ENCODE measurements at places on chromosomes 3 and 15.
A peak's percentile ranks its signal among the peaks of the same experiment; 100 is the strongest.

GRCh38 chr3:192445770-192446644 is 281.3 kb downstream of the FGF12 start:
- DNase-seq: no peak

GRCh38 chr3:49352890-49353421 is 5.2 kb downstream of the GPX1 start:
- no peak for DNase-seq

GRCh38 chr3:100105501-100105900 is 8.8 kb downstream of the FILIP1L start:
- no peak for DNase-seq

GRCh38 chr3:24110051-24110450 is 165.0 kb downstream of the NR1D2 start:
- DNase-seq: no peak

DNA sequence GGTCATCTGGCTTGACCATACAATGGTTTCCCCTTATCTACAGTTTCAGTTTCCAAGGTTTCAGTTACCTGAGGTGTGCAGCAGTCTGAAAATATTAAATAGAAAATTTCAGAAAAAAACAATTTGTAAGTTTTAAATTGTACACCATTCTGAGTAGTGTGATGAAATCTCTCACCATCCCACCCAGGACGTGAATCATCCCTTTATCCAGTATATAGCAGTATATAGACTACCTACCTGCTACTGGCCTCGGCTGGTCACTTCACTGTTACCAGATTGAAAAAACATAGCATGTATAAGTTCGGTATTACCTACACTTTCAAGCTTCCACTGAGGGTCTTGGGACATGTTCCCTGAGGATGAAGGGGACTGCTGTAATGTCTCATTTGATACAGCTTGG is 12.0 kb downstream of the ARIH1 start:
- DNase-seq: no peak

GRCh38 chr3:128448491-128448890 is 18.2 kb downstream of the DNAJB8 start:
- no peak for DNase-seq

DNA sequence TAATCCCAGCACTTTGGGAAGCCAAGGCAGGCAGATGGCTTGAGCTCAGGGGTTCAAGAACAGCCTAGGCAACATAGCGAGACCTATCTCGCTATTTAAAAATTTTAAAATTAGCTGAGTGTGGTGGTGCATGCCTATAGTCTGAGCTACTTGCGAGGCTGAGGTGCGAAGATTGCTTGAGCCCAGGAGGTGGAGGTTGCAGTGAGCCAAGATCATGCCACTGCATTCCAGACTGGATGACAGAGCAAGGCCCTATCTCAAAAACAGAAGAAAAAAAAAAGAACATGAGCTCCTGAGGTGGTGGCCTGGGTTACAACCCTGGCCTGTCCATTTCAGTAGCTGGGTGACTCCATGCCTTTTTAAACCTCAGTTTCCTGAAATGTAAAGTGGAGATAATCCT is 7.2 kb downstream of the DNASE1L3 start:
- DNase-seq: no peak

- DNase-seq: no peak
Measured at GRCh38 chr3:8485141-8485870, 16.3 kb upstream of the LMCD1 start.

GRCh38 chr3:15896500-15896899 is 98.7 kb upstream of the ANKRD28 start:
- DNase-seq: no peak

- DNase-seq: no peak
Measured at GRCh38 chr3:71893122-71893521, 108.2 kb upstream of the PROK2 start.

DNA sequence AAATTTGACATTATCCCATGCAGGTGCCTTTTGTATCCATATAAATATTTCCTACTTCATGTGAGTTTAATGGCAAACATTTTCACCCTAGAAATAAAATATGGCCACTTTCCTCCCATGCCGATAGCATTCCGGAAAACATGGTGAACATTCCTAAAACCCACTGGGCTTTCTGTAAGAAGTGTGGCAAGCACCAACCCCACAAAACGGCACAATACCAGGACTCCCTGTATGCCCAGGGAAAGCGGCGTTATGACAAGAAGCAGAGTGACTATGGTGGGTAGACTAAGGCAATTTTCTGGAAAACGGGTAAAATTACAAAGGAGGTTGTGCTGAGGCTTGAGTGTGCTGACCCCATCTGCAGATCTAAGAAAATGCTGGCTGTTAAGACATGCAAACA is 7.6 kb downstream of the ANXA2 start:
- no peak for DNase-seq

DNA sequence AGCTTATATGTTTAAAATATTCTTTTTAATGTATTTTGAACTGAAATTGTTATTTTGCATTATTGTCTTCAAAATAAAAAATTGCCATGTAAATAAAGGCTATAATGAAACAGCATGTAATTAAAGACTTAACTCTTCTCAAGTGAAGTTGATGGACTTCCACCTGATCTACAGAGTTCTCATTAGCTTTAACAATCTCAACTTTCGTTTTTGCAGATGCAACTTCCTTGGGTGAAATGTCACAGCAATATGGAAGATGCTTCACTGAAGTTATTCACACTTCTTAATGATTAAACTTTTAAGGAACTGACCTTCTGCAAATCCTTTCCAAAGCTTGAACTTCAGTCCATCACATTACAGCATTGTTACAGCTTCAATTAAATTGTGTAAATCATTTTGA is 63.6 kb downstream of the OSTN start:
- no peak for DNase-seq

- DNase-seq: peak; percentile 70
Measured at GRCh38 chr15:41557673-41558399, 1.2 kb upstream of the TYRO3 start.

GRCh38 chr3:23202921-23203707 is at the start of gene UBE2E2:
TSS of gene UBE2E2 (plus strand) at chr3:23203327.
- DNase-seq: peak; percentile 55

- DNase-seq: no peak
Measured at GRCh38 chr3:136630915-136631314, 121.3 kb downstream of the STAG1 start.

- no peak for DNase-seq
Measured at GRCh38 chr3:60698117-60698516, 553.1 kb downstream of the FHIT start.

DNA sequence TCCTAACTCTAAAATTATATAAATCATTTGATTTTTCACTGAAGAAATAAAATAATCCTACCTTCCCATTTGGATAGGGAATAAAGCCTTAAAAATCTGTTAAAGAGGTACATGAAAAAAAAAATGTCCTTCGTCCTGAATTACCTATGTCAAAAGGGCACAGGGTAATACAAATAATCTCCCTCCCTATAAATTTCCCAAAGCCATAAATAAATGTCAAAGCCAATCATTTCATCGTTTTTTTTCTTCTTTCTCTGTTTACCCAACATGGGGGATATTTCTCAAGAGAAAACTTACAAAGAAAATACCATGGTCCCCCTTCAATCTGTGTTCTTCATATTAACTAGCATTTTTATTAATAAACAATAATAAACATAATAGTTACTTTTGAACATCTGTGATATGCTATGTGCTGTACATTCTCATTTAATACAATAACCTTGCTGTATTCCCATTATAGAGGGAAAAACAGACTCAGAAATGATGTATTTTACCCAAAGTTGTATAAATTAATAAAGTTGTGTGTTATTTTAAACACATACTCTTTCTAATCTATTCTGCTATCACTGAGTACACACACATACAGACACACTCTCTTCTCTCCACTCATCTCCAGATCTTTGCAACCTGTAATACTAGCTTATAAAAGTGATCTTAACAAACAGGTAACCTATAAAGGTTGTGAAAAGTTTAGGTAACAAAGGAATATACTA is 910 bp upstream of the ANKRD28 start:
- no peak for DNase-seq

DNA sequence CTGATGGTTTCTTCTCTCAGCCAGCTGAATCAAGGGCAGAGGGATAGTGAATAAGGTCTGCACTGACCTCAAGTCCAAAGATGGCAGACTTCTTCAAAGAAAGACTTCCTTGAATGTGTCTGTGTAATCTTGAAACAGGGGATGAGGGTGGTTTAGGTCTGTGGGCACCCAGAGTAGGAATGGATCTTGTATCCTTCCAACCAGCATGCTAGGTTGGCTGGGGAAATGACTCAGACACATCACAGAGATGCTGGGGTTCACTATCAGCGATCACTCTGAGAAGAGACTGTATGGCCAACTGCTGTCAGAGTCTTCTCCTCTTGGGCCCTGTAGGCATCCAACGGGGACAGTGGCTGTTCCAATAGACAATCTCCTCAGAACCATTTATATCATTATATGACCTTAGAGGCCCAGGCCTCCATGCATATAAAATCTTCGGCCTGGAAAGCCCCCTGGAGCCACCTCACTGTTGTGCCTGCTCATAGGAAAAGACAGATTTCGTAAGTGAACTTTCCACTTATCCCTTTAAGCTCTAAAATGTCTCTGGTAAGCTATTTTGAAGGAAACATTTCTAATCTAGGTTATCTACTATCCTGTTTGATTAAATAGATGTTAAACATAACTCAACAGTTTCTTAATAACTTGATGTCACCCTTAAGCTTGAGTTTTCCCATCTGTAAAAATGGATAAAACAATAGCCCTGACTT is 58.5 kb downstream of the TIPARP start:
- DNase-seq: no peak

DNA sequence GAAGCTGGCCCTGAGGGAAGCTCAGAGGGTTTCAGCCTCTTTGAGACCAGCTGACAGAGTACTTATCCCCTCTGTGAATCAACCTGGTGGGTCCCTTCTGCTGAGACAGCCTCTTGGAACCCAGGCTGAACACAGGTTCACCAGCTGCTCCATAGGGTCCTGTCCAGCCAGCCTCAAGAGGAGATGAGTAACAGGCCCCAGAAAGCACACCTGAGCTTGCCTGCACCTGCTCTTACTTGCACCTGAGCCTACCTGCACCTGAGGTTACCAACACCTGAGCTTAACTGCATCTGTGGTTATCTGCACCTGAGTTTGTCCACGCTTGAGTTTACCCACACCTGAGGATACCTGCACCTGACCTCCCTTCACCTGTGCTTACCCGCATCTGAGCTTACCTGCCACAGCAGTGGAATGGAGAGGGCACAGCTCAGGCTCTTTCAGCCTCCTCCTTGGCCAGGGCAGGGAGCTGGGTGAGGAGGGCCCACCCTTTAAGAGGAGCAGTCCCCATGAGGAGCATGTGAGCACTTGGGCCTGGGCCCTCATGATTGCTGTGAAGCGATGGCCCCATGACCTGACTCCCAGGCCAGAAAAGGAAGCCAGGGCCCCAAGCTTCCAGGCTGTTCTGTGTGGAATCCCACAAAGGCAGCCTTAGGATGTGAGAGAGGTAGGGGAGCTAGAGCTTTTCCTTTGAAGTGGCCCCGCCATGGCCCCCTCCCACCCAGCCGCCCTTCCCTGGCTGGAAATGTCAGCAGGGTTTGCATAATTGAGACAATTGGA is at the start of gene TRPM1:
Gene TRPM1, minus strand, starts transcription at position 464 of the 777 bp plus-strand sequence. CDS start 20,370 bp downstream, outside the sequence.
- DNase-seq: no peak

DNA sequence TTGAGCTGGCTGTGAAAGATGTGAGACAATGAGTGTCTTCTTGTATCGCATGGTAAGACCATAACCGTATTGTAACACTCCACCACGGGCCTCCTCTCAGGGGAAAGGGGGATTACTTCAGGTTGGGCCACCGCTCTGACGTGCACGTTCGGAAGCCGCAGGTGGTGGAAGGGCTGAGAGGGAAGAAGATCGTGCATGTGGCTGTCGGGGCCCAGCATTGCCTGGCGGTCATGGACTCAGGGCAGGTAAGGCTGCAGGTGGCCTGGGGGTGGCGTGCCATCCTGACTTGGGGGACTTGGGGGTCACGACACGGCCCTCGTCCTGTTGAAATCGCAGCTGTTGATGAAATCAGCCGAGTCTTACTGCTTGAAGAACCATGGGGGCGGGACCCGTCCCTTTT is 87.3 kb upstream of the FAN1 start:
- no peak for DNase-seq

- no peak for DNase-seq
Measured at GRCh38 chr3:152225201-152225600, 43.5 kb upstream of the MBNL1 start.

GRCh38 chr15:101250873-101251829 is 697 bp downstream of the CHSY1 start:
- peak; percentile 41 for DNase-seq

DNA sequence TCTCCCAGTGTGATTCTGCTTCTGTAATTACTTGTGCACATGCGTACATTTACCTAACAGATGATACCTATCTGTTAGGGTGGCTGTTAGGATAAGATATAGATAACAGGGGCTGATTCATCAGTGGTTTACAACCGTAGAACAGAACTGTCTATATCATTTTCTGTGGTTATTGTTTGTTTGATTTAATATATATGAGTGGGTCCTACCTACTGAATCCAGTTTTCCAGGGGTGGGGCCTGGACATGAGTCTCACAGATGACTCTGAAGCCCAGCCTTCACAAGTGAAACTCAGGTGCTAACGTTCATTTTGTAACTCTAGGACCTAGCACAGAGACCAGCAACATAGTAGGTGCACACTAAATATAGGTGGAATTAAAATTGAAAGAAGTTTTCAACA is 10.4 kb upstream of the ACAP2 start:
- DNase-seq: no peak

DNA sequence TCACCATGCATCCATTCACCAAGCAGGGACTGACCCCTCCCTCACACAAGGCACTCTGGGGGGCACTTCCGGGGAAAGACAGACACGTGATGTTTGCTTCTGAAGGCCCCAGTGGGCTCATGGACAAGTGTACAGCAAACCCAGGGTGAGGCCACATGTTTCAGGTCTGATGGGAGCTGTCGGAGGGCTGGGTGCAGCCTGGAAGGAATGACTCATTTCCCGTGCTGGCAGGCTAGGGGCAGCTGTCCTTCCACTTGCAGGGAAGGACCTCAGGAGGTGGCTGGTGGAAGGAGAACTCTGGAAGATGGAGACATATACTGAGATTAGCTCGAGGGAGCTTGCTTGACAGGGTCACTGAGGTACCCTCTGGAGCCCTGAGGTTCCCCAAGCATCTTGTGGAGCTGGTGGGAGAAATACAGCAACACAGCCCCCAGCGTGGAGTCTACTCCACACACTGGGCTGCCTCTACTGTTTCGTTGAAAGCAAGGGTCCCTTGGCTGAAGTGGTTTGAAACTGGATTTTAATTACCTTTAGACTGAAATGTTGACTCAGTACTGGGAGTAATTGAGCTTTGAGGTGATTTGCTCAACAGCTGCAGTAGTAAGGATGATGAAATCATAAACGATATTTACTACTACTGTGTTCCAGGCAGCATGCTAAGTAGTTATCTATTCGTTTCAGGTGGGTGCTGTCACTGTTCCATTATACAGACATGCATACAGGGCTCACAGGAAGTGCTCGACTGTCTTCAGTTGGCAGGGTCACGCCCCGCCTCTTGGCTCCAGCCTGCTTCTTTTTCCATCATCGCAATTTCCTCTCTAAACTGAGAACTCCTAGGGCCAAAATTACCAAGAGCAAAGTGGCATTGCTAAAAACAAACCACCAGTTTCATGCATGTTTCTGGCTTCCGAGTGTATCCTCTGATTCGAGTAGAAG is 230.4 kb downstream of the ADAMTS17 start:
- DNase-seq: peak; percentile 36

- DNase-seq: no peak
Measured at GRCh38 chr3:50806806-50807205, 132.1 kb downstream of the DOCK3 start.

GRCh38 chr3:45440562-45440961 is 52.2 kb downstream of the LARS2 start:
- DNase-seq: no peak
